ENCODE measurements at places on chromosomes 3 and 15.

GRCh38 chr3:110567029-110567428 is 504.6 kb upstream of the NECTIN3 start:
- no peak for DNase-seq

DNA sequence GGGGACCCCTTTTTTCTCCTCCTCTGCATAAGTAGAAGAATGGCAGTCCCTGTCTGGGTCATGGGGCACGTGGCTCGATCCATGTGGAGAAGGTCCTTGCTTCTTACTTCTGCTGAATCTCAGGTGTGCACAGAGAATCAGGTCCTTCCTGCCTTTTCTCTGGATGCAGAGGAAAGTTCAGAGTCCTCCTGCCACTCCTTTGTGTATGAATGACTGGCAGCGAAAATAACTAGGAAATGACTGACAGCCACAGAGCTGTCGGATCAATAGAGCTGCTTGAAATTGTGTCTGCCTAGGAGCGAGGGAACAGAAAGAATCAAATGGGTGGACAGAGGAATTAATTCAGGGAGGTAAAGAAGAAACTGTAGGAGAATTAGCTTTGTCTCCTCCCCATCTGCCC is 49.6 kb upstream of the ROPN1 start:
- no peak for DNase-seq

DNA sequence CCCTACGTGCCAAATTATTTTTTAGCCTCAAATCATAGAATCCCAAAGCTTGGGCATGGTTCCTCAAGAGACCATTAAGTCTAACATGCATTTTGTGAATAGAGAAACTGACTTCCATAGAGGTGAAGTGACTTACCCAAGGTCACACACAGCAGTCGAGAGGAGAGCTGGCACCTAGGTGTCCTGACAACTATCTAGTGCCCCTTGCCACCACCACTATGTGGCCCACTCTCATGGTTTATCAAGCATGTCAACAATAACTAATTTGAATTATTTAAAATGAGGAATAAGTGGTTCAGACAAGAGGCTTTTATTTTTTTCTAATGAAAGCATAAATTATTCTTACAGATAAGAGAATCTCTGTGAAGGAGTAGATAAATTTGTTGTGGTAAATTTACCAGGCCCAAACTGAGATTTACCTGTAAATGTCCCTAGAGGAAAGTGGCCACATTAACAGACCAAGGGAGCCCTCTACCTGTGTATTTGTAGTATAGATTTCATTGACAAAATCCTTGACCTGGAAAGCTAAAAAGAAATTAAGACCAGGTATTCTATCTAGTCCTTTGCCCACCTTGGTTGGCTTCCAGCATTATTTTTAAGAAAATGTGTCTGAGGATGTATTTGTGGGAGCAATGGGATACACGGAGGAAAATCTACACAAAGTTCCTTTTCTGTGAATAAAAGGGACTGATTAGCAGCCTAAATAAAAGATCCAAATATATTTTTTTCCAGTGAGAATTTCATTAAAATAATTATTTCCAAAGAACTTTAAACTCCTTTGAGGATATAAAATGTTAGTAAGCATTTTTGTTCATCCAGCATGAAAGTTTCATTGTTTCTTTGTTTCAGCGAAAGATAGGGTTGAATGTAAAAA is 49.1 kb downstream of the IQCH start:
- DNase-seq = no peak

- DNase-seq = no peak
These were observed 536.8 kb downstream of the CADM2 start for GRCh38 chr3:85495602-85496001.

GRCh38 chr3:1019157-1019556 is 73.7 kb upstream of the CNTN6 start:
- no peak for DNase-seq

DNA sequence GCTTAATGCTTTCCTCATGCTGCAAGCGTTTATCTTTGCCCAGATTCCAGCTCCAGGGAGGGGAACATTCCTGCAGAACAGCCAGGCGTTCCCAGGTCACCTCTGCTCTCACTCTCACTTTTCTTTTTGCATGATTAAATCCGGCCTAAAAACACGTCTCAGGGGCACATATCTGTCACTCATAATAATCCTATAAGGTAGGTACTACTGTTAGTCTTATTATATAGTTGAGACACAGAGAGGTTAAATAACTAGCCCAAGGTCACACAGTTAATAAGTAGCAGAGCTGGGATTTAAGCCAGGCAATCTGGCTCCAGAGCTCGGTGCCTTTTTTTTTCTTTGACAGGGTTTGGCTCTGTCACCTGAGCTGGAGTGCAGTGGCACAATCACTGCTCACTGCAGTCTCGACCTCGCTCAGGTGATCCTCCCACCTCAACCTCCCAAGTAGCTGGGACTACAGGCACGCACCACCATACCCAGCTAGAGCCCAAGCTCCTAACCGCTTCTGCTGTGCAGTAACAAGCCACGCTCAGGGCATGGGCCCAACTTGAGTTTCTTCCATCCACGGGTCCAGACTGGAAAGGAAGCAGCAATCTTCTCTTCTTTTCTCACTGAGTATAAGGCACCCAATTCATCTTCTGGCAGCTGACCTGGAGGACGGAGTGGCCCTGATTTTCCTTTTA is 96.5 kb downstream of the LIPC start:
- no peak for DNase-seq

GRCh38 chr3:5918626-5919025 is 731.1 kb downstream of the EDEM1 start:
- DNase-seq = no peak

DNA sequence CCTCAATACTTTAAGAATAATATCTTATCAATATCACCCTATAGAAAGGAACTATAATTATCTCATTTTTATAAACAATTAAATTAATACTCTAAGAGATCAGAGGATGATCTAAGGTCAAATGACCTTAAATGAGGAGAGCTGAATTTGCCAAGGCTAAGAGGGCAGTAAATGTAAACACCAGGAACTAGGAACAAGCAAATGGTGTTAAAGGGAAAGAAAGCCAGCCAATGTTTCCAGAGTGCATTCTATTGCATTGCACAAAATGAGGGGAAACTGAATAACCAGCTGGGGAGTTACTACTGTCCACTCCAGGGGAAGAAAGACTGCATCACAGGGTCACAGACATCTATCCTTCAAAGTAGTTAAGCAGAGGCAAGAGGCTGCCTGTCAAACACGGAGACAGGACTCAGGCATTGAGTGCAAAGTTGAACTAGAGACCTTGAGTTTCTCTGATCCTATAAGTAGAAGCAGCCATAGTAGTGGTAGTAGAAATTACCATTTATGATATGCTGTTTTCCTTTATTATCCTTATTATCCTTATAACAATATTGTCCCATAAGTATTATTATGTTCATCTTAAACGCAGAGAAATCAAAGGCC is 466.4 kb downstream of the MAGI1 start:
- DNase-seq = no peak

- DNase-seq = no peak
These were observed 8.5 kb downstream of the CDCP1 start for GRCh38 chr3:45137656-45138181.

DNA sequence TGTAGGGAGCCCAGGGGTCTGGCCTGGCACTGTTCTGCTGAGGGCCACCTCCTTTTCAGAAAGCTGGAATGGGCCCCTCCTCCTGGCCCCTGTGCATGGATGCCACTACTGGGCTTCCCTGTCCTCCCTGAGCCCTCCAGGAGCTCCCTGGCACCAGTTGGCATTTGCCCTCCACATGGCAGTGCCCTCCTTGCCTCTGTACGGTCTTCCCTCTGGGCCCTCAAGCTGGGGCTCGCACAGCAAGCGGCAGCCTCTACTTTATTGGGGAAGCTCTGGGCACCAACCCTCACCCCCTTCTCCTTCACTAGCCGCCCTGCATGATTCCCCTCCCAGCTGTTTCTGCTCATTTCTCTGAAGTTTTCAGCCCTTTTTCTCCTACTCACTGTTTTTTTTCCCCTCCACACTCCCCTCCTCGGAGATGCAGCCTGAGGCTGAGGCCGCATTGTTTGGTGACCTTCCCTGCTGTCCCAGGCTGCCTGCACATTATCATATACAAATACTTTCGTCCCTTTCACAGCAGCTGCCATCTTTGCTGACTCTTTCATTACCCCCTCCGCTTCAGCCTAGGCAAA is 127.3 kb downstream of the EEFSEC start:
- no peak for DNase-seq
